ENCODE measurements at places on chromosomes 3 and 15. TPM values are rescaled to one million over a fixed set of nuclear protein-coding genes. Genes with fewer than 3 reads are reported as not detected.

- no peaks in the 10 kb centered on the region for H3K27me3 ChIP-seq
- peaks cover 9% of the 10 kb centered on the region for H3K4me1 ChIP-seq
- no peak for DNase-seq
- H3K36me3 ChIP-seq: no peaks in the 10 kb centered on the region
- H3K27ac ChIP-seq: no peak overlapping the region
- no peak overlapping the region for H3K4me3 ChIP-seq
Measured at GRCh38 chr3:155386919-155387318, 93.4 kb upstream of the STRIT1 start.

Gene RTP3
- 0.04 TPM for total RNA-seq

DNA sequence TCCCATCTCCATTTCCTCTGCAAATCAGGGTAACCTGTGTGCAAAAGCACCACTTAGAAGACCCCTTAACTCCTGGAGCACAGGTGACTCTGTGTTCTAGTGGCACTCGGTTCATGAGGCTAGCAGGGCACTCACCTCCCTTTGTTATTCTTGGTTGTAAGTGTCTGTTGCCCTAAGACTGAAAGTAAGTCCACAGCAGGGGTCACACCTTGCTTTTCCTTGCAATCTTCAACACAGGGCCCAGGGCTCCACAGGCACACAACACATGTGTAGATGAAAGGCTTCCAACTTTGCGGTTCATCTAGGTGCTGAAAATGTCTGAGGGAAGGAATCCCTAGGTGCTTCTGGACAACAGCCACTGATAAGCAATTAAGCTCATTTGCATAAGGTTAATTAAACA is 2.9 kb downstream of the RNU6-1 start:
- no peaks in the 10 kb centered on the region for H3K36me3 ChIP-seq
- H3K27me3 ChIP-seq: peaks cover 55% of the 10 kb centered on the region
- H3K4me1 ChIP-seq: peaks cover 59% of the 10 kb centered on the region

Gene PLSCR2
- total RNA-seq: not detected

Gene LRTM1
- total RNA-seq: 99.9 TPM

- no peaks in the 10 kb centered on the region for H3K27me3 ChIP-seq
- no peak overlapping the region for H3K27ac ChIP-seq
- DNase-seq: peak; percentile 70
Measured at GRCh38 chr15:40398413-40398873, 7.2 kb upstream of the IVD start.

DNA sequence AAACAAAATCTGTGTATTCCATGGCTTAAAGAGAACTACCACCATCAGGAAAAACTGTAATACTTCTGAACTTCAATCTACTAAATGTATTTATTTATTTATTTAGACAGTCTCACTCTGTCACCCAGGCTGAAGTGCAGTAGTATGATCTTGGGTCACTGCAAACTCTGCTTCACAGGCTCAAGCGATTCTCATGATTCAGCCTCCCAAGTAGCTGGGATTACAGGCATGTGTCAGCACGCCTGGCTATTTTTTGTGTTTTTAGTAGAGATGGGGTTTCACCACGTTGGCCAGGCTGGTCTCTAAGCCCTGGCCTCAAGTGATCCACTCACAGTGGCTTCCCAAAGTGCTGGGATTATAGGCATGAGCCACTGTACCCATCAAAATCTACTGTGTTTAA is 202.3 kb upstream of the POU1F1 start:
- no peak overlapping the region for H3K4me3 ChIP-seq
- H3K36me3 ChIP-seq: no peaks in the 10 kb centered on the region
- H3K27me3 ChIP-seq: no peaks in the 10 kb centered on the region
- H3K4me1 ChIP-seq: no peaks in the 10 kb centered on the region
- no peak overlapping the region for H3K27ac ChIP-seq
- DNase-seq: no peak

Gene NBEAL2
- total RNA-seq: 8.4 TPM

DNA sequence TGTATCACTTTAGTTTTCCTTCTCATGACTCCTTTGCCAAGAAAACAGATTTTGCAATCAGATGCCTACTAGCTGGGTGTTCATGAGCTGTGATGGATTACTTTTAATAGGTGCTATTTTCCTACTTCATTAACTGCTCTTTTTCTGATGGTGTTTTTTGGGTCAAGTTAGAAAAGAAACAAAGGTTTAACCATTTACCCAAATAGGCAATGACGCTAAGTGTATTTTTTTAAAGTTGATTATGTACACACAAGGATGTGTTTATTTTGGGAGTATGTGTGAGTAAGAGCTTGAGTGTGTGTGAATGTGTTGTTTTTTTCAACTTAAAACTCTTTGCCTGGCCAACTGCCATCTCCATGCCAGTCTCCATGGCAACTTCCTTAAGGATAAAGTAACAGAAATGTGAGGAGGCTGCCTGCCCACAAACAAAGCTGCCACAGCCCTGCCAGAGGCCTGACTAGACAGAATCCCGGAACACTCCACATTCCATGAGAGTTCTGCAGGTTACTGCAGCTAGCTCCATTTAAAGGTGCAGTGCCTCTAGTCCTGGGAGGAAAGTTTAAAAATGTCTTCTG is 215.6 kb upstream of the RBMS3 start:
- H3K27me3 ChIP-seq: no peaks in the 10 kb centered on the region
- H3K4me3 ChIP-seq: no peak overlapping the region
- H3K36me3 ChIP-seq: no peaks in the 10 kb centered on the region
- peak overlapping the region; percentile 53 for H3K27ac ChIP-seq
- H3K4me1 ChIP-seq: peaks cover 3% of the 10 kb centered on the region

DNA sequence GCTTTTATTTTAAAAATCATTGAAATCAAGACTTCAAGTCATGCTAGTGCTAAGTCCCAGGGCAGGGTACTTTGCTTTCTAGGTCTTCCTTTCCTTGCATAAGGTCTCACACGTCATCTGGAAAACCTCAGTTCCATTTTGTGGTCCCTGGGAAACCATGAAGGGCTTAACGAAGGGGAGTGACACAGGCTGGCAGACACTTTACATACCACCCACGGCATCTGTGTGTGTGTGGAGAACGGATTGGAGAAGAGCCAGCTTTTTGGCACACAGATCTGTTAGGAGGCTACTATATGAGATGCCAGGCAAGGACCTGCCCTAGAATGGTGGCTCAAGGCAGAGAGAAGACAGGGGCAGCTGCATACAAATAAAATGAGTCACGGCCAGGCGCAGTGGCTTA is 107.5 kb upstream of the NSMCE3 start:
- no peaks in the 10 kb centered on the region for H3K36me3 ChIP-seq
- no peaks in the 10 kb centered on the region for H3K27me3 ChIP-seq
- no peak overlapping the region for H3K4me3 ChIP-seq
- H3K27ac ChIP-seq: no peak overlapping the region
- DNase-seq: no peak

- H3K27me3 ChIP-seq: no peaks in the 10 kb centered on the region
- H3K4me3 ChIP-seq: no peak overlapping the region
- H3K36me3 ChIP-seq: no peaks in the 10 kb centered on the region
- H3K4me1 ChIP-seq: peaks cover 5% of the 10 kb centered on the region
Measured at GRCh38 chr3:176935194-176935888, 261.9 kb downstream of the TBL1XR1 start.

All from muscle of leg (tissue), 16 donors.